Femur (tissue), 1 donor: ENCODE measurements at places on chromosomes 2 and 18.

DNA sequence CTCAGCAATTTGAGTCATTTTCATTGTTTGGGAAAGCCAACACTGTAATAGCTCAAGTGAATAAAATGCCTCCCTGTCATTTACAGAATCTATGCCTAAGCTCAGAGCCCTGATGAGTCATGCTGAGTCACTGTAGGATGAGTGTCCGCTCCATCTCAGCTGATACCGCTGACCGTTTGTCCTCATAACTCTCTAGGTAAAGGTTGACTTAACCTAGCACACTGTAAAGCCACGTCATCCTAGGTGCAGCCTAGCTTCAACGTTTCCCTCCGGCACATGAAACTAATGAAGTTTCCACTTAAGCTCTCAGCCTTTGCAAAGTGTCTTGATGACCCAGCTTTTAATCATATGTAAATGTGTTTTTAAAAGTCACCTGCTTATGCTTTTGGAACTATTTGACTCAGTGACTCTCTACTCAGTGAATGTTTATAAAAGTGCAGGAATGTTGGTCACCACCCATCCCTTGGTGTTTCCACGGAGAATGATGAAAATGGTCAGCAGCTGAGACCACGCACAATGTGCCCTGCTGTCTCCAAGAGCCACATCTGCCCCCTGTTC lies 154.0 kb downstream of the PMAIP1 start:
- DNase-seq: no peak

DNA sequence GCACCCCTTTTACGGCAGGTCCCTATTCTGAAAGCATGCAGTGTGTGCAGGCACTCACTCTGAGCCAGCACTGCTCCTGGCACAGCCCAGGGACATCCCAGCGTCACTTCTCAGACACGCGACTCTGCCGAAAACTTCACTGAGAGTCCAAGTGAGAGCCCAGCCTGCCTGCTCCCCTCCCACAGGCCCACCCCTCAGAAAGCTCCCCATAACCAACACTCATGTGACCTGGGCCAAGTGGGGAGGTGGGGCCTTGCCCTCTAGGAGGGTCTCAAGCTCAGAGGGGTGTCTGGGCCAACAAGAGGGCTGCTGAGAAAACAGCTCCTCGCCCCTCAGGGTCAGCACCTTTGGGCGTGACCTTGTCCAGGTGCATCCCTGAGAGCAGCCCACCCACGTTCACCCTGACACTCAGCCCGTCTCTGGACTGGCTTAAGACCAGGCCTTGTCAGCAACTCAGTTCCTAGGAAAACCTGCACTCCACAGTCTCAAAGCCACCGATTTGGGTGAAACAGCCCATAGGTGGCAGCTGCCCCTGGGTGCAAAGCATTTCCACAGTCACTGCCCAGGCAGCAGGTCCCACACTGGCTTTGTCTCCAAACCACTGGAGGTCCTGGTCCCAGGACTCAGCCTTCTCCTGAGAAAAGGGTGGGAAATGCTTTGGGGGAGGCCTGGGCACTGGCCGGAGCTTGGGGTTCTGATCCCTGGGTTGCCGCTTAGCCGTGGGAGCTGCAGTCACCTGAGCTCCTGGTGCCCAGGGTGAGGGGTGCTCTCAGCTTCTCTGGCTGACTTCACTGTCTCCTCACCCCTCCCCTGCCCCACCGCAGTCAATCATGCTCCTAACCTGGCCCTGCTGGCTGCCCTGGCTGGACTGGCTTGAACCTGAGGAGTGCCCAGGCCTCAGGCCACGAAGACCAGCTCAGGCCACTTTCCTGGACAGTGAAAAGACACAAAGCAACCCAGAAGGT lies 209.6 kb downstream of the HDAC4 start:
- DNase-seq: peak; percentile 10

GRCh38 chr2:187310701-187311100 lies 137.4 kb downstream of the CALCRL start:
- DNase-seq: no peak

GRCh38 chr2:225465827-225466226 lies 66.3 kb downstream of the NYAP2 start:
- DNase-seq: no peak

DNA sequence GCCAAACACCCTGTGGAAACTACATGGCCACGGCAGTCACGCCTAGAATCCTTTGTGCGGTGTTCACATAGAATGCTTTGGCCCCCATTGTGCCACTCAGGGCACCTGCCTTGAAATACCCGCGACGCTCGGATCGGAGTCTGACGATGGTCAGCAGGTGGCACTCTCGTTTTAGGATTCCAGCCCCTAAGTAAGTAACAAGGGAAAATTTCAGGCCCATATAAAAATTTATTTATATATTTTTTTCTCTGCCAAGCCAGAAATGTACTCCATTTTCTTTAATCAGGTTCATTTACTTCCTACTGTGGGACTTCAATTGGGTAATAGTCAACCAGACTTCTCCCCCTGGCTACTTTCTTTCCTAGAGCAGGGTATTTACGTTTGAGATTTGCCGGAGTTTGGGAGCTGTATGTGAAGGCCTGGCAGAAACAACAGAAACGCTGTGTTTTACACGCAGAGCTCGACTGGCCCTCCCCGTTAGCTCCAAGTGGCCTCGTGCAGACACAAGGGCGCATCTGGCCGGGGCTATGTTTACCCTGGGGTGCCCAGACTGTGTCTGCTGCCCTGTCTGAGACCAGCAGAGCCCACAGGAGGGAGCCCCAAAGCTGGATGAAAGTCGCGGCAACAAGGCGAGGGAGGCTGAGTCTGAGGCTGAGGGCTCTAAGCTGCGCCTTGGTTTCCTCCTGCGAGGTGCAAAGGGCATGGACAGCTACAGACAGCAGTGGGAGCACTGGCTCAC lies 41.6 kb downstream of the LRRC30 start:
- DNase-seq: peak; percentile 71

DNA sequence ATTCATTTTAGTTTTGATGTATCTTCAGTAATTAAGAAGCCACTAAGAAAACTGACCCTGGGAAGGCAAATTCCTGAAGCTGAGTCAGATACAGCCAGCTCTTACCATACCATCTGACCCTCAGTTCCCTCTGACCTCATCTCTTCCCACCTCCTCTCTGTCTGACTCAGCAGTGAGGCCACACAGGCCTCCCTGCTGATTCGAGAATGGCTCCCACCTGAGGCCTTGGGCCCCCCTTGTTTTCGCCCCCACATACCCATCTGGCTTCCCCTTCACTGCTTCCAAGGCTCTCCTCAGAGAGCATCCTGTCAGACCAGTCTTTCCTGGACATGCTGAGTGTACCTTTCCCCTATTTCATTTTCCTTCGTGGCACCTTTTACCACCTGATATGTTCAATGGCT lies 71.0 kb upstream of the CYP1B1 start:
- no peak for DNase-seq
